ENCODE measurements at places on chromosomes 2 and 18.

DNA sequence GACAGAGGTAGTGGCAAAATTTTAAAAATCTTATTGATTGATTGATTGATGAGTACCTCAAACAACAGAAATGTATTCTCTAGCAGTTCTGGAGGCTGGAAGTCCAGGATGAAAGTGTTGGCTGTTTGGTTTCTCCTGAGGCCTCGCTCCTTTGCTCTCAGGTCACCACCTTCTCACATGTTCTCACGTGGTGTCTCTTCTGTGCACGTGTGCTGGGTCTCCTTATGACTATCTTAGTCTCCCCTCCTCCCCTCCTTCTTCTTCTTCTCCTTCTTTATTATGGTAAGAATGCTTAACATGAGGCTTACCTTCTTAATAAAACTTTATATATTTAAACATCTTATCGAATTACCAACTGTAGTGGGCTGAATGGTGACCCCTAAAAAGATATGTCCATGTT, 446.0 kb upstream of the SPHKAP start:
- DNase-seq = no peak

DNA sequence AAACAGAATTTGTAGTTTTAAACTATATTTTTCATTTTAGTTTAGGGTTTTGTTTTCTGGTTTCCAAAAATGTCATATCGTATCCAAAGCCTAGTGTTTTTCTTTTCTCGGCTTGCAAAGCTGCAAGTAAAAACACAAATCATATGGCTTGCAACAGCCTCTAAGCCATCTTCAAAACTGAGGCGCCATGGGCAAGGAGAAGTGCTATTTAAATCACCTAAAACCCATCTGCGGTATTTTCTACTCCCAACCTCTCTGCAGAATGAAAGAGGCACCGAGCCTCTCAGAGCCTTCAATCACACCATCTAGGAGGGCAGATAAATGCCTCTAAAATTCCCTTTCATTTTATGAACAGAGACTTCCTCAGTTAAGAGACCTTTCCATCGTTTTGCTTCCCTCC, 25.2 kb downstream of the FECH start:
- no peak for DNase-seq

DNA sequence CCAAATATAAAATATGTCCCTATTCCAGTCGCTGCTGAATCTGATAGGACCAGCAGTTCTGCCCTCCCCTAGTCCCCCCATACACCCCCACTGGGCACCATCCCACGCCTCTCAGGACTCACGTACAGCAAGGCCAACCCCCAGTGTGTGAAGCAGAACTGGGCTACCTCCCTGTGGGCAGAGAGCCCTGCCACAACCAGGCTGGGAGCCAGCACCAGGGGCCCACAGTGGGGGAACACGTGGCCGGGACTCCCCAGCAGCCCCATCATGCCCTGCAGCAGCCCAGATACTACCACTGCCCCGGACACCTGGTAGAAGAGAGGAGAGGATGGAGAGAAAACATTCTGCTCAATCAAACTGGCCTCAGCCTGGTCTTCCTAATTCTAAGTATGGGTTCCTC, 1.3 kb downstream of the SLC23A3 start:
- DNase-seq = no peak

GRCh38 chr2:218015586-218016521, 13.1 kb upstream of the TNS1 start:
- DNase-seq = no peak

DNA sequence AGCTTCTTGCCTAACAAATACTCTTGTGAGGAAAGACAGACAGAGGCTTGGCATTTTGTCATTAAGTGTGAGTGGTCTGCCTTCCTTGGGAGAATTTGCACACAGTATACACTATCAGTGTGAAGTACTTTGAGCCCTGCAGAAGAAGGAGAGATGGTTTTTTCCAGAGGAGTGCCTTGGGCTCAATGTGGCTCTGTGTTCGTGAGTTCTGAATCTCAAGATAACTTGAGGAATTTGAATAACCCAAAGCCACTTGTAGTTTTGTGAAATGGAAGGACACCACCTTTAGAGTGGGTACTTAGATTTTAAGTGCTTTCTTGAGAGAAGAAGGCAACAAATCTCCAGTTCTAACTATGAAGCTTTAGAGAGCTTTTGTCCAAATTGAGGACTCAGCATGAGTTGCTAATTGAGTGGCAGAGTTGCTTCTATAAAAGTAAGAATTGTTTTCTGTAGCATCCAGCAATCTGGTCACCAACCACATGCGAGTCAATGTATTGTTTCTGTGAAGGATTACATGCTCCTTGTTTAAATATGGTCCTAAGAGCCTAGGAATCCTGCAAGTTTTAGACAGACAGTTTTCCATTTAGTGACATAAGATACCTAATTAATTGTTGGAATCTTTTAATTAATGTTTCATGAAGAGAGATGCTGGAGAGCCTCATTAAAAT, 68.3 kb downstream of the BABAM2 start:
- DNase-seq = no peak

DNA sequence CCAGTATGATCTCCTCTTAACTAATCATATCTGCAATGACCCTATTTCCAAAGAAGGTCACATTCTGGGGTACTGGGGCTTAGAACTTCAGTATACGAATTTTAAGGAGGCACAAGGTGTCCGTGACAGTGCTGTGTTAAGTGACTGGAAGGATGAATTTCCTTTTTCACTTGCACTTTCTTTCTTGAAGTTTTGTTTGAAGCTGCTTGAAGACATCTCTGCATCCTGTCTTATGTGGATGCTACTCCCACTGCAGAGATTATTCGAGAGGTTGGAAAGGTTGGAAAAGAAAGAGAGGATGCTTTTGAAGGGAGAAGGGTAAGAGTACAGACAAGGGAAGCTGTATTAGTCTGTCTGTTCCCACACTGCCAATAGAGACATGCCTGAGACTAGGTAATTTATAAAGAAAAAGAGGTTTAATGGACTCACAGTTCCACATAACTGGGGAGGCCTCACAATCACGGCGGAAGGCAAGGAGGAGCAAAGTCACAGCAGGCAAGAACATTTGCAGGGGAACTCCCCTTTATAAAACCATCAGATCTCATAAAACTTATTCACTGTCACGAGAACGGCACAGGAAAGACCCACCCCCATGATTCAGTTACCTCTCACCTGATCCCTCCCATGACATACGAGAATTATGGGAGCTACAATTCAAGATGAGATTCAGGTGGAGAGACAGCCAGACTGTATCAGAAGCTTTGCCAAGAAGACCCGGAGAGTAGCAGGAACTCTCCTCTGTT, 3.6 kb upstream of the RNF144A start:
- DNase-seq = no peak

GRCh38 chr2:49123600-49123999, 30.7 kb downstream of the FSHR start:
- no peak for DNase-seq

DNA sequence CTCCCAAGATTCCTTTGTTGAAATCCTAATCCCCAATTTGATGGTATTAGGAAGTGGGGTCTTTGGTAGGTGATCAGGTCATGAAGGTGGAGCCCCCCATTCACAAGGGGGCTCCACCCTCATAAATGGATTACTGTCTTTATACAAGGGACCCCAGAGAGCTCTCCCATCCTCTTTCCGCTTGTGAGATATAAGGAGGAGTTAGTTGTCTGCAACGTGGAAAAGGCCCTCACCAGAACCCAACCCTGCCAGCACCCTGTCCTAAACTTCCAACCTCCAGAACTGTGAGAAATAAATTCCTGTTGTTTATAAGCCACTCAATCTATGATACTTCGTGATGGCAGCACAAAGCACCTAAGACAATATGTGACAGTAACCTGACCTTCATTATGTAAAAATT, 684.1 kb upstream of the HS6ST1 start:
- no peak for DNase-seq

DNA sequence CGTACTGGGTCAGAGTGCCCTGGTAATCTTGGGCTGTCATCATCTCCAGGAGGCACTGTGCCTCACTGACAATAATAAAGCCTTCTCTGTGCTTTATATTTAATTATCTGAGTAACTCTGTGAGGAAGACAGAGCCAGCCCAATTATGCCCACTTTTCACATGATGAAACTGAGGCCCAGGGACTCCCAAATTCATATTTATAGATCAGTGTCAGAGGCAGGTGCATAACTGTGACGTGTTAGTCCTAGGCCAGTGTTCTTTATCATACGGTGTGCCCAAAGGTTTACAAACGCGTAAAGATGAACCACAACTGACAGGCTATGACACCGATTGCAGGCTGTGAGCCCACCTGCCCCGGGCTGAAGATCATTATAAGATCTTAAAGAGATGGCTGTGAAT, 65.4 kb downstream of the XDH start:
- no peak for DNase-seq

GRCh38 chr2:240711701-240712100, 20.0 kb downstream of the AQP12A start:
- DNase-seq = no peak

Measured in NCI-H774 (cell line).